ENCODE measurements at places on chromosomes 16 and 17.

- no peak for DNase-seq
These were observed 1.2 kb downstream of the THAP11 start for GRCh38 chr16:67843343-67843765.

DNA sequence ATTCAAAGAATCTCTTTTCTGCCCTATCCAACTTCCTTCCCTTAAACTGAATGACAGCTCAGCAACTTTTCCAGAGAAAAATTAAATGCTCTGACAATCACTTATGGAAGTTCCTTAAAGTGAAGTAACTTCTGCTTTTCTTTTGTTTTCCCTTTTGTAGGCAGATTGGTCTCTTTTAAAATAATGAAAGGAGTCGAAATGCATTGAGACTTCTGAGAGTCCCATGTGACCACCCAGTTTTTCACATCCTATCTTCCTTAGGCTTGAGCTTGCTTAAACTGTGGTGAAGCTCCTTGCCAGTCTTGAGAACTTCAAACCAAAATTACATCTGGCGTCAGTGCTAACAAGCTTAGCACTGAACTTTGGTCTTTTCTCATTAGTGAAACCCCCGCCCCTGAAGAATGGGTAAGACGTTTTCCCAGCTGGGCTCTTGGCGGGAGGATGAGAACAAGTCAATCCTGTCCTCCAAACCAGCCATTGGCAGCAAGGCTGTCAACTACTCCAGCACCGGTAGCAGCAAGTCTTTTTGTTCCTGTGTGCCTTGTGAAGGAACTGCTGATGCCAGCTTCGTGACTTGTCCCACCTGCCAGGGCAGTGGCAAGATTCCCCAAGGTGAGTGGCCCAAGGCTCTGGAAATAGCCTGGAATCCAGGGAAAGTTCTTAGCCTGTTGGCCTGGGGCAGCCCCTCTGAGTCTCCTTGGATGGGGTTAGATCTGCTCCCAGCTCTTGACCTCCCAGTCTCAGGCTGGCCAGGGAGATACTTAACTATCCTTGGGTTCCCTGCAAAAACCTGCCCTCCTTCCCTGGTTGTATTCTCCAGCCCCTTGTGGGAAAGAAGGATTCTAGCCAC is 1.2 kb downstream of the TMEM106A start:
- DNase-seq, result peak; percentile 53

- DNase-seq, result peak; percentile 38
These were observed 92.0 kb downstream of the MAP2K6 start for GRCh38 chr17:69506489-69506888.

DNA sequence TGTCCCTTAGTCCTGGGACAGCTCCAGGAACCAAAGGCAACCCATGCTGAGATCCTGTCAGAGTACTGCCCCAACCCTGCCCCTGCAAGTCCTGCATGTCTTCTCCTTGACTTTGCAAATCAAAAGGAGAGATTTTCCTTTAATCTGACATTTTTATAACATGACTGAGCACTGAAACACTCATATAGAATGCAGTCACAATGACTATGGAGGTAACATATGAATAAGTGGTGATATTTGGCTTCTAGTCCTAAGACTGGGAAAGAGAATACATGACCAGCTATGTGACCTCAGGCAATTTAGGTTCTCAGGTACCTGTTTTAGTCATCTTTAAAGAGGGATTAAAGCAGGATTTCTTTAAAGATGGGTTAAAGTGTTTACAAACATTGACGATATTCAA is 941.6 kb upstream of the CDH8 start:
- no peak for DNase-seq

DNA sequence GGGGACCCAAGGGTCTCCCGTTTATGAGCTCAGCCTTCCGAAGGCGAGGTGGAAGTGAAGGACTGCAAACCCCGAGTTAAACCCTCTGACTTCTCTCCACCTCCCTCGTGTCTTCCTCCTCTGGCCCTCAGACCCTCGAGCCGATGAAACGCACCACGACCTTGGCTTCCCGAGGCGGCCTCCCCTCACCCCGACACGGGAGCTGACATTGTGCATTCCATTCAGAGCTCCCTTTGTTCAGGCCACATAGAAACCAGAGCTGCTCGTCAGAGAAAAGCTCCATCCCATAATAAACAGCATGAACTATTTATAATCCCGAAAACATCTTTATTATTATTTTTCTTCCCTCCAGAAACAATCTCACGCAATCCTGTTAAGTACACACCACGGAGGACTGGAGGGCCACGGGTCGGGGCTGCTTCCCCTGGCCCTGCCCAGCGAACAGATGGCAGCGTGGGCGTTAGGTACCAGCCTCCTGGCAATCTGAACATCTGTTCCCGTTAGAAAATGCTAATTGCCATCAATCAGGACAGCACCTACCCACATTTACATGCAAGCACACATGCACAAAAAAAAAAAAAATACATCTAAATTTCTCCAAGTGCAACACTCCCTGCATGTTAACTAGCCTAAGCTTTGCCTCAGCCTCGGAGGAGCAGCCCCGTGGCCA is 145.7 kb downstream of the RBFOX3 start:
- DNase-seq, result no peak

DNA sequence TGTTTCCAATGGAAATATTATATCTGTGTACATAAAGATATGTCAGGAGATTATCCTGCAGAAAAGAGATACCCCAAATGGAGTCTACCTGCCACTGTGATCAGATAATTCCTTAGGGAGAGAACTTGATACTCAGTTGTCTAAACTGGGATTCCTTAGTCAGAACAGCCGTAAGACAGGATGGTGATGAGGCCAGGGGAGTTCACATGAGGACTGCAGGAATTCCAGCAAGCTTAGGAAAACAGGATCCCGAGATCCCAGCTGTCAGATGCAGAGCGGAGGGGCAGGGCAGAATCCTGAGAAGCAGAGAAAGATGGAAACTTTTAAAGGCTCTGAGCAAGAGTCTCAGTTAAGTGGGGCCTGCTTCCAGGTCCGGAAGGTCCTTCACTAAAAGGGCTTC is 4.7 kb downstream of the KRABD2 start:
- DNase-seq, result no peak

DNA sequence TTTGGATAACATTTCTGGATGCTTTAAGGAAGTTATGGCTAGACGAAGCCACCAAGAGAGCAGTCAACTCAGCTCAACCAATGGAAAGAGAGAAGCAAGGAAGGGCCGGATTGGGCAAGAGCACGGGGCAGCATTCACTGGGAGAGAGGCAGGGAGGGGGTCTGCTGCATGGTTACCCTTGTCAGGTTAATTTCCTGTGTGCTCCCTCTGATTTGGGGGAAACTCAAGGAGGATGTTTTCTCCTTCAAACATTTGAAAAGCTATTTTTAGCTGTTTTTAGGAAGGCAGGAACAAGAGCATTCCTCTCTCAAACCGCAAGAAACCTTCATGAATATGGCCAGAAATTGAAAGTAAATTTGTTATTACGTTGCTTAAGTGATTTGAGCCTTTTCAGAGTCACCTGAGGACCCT is 118.5 kb upstream of the ZFHX3 start:
- DNase-seq, result peak; percentile 52

Measured in Kasumi-1 (cell line).